ENCODE measurements at places on chromosomes 4 and X.

DNA sequence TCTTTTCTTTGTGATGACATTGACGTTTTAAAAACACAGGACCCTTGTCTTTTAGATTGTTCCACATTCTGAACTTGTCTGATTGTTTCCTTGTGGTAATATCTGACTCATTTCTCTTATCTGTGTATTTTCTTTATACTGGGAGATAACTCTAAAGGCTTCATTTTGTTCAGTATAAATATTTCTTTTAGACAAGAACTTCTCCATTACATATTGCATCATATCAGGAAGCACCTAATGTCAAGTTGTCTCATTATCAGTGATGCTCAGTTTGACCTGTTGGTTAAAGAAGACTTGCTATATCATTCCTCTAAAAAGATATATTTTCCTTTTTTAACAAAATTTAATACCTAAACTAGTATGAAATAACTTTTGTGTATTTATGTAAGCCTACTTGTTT, 152.3 kb upstream of the BMP3 start:
- no peak for DNase-seq

- DNase-seq = no peak
Observed at GRCh38 chrX:135453381-135453780, 31.6 kb downstream of the SMIM10L2A start.

DNA sequence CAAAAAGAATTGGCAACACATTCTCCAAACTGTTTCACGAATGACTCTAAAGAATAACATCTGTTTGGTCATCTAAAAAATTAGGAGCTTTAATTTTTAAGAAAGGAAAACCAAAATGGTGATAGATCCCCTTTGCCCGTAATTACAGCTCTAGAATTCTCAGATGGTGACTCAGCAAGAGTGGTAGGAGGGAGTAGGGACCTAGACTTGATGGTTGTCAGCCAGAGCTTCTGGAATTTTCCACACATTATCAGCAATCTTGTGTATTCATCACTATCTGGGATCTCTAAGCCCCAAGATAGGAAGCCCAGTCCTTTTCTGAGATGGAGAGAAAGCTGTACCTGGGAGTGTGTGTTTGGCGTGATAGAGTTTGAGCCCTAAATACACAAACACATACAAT, 103.9 kb upstream of the RAB40AL start:
- DNase-seq = no peak

- DNase-seq = no peak
Observed at GRCh38 chr4:56973336-56973735, 4.1 kb downstream of the NOA1 start.

GRCh38 chr4:6773106-6773505, 9.4 kb upstream of the KIAA0232 start:
- no peak for DNase-seq

DNA sequence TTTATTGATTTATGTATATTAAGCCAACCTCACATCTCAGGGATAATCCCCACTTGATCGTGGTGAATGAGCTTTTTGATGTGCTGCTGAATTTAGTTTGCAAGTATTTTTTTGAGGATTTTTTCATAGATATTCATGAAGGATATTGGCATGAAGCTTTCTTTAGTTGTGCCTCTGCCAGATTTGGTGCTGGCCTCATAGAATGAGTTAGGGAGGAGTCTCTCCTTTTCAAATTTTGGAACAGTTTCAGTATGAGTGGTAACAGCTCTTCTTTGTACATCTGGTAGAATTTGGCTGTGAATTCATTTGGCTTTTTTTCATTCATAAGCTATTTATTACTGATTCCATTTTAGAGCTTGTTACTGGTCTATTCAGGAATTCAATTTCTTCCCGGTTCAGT, 197.2 kb upstream of the NDST4 start:
- no peak for DNase-seq

- DNase-seq = no peak
Observed at GRCh38 chr4:32864713-32865351, 2144.7 kb downstream of the PCDH7 start.

GRCh38 chr4:104494822-104495559, at the start of gene CXXC4:
CXXC4 (minus strand) TSS chr4:104494894; CDS start chr4:104491802, 3,092 bp downstream.
- no peak for DNase-seq

GRCh38 chr4:67714248-67714583, 13.3 kb upstream of the UBA6 start:
- no peak for DNase-seq

- DNase-seq = no peak
Observed at GRCh38 chrX:18755651-18756050, 48.2 kb downstream of the PPEF1 start.

DNA sequence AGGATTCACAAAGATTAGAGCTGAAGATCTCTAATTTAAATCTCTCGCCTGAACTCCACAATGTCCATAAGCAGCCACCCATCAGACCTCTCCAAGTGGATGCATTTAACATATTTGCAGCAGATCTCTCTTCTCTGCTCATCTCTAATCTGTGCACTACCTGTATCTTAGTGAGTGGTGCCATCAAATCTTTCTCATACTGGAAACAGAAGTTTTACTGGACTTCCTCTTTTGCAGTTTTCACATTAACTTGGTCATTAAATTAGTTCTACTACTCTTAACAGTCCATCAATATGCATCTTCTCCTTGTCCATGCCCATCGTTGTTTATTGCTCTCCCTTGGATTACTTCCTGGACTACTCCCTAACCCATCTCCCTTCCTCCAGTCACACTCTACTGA, 488.5 kb downstream of the IL15 start:
- no peak for DNase-seq

GRCh38 chrX:135114392-135114791, 5.9 kb downstream of the ETDB start:
- DNase-seq = no peak

DNA sequence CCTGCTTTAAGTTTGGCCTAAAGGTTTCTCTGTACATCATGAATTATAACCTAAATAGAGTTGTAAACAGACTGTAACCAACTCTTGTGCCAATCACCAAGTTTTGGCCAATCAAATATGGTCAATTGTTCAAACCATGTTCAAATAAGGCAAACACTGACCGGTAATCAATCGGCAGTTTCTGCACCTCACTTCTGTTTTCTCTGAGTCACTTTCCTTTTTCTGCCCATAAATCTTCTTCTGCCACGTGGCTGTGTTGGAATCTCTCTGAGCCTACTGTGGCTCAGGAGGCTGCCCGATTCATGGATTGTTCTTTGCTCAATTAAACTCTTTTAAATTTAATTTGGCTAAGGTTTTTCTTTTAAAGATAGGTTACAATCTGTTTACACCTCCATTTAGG, 16.5 kb upstream of the ENPP6 start:
- DNase-seq = no peak

GRCh38 chr4:134505511-134505910, 303.9 kb upstream of the PABPC4L start:
- no peak for DNase-seq
